ENCODE measurements at places on chromosomes 3 and 15.
A peak's percentile ranks its signal among the peaks of the same experiment; 100 is the strongest.

DNA sequence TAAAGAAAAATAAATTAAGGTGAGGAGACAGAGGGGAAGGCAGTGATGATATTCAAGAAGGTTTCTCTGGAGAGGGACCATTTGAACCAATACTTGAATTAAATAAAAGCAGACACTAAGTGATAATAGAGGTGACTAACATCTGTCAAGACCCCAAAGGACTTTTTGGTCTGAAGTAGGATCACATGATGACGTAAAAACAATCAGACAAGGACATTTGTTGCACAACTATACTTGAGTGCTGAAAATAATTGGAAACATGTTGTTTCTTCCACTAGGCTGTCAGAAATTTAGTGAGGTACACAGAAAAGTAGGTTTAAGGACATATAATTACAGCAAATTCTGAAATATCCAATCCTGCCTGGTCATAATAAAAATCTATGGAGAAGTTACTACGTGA is 179.5 kb downstream of the WNT5A start:
- no peaks in the 10 kb centered on the region for H3K4me1 ChIP-seq
- H3K36me3 ChIP-seq: no peaks in the 10 kb centered on the region
- H3K4me3 ChIP-seq: no peak overlapping the region
- no peak overlapping the region for H3K27ac ChIP-seq

DNA sequence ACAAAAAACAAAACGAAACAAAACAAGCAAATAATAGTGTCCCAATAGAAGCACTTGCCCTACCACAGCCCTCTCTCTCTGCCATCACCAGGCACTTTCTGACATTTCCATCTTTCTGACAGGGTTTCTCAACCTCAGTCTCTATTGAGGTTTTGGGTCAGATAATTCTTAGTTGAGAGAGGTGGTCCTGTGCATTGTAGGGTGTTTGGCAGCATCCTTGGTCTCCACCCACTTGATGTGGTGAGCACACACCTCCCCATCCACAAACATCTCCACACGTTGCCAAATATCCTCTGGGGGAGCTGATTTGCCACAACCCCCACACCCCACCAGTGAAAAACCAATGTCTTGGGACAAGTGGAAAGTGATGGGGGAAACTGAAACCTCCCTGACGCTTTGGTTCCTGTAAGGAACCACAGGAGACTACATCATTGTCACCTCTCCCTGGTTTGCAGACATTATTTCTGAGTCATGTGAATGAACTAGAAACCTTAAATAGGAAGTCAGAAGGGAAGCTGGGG is 733.7 kb upstream of the CFAP20DC start:
- no peaks in the 10 kb centered on the region for H3K4me1 ChIP-seq
- H3K4me3 ChIP-seq: no peak overlapping the region

- H3K4me1 ChIP-seq: peaks cover 24% of the 10 kb centered on the region
- no peak overlapping the region for H3K4me3 ChIP-seq
- H3K27ac ChIP-seq: no peak overlapping the region
- no peaks in the 10 kb centered on the region for H3K27me3 ChIP-seq
- H3K36me3 ChIP-seq: no peaks in the 10 kb centered on the region
Measured at GRCh38 chr15:78032671-78033070, 44.8 kb downstream of the TBC1D2B start.

DNA sequence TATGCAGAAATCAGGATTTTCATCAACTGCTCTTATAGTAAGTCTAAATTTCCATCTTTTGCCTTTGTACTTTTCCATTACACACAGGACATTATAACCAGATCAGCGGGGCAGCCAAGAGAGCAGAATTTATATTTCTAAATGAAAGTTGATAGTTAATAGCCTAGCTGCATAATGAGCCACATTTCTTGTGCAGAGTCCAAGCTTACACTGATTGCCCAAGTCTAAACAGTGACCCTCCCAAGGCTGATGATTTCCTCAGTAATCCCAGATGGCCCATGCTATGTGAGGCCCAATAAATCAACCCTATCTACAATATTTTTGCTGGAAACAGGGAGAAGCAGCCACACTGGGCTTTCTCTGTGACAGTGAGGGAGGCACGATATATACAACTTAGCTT is 475.8 kb upstream of the KCNMB2 start:
- no peak overlapping the region for H3K27ac ChIP-seq
- H3K27me3 ChIP-seq: no peaks in the 10 kb centered on the region
- peak; percentile 57 for DNase-seq
- no peaks in the 10 kb centered on the region for H3K36me3 ChIP-seq

GRCh38 chr15:78453447-78453846 is 15.4 kb downstream of the IREB2 start:
- peaks cover 55% of the 10 kb centered on the region for H3K4me1 ChIP-seq
- H3K27ac ChIP-seq: no peak overlapping the region

DNA sequence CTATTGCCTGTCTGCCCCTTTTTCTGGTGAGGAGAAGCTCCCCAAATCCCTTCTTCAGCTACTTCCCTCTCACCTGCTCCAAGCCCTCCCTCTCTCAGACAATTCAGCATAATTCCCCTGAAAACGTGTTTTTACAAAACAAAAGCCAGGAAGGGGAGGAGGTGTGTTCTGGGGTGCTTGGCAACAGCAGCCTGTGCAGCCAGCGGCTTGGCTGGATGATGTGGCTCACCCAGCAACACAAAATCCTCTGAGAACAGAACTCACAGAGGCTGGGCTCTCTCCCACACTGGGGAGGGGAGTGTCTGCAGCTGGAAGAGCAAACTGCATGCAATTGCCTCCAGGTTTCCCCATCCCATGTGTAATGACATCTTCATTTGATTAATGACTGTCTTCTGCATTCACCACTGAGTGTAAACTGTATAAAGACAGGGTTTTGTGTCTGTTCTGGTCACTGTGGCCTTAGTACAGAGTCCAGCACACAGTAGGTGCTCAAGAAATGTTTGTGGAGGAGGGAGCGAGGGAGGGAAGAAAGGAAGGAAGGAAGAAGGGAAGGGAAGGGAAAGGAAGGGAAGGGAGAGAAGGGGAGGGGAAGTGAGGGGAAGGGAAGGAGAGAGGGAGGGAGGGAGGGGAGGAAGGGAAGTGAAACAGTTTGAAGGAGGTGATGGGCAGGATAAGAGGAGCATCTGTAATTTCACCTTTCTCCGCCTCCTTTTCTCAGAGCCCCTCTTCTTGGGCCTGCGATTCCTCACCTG is 70.1 kb upstream of the GLCE start:
- H3K4me1 ChIP-seq: no peaks in the 10 kb centered on the region
- no peak for DNase-seq
- H3K36me3 ChIP-seq: no peaks in the 10 kb centered on the region
- no peak overlapping the region for H3K27ac ChIP-seq

DNA sequence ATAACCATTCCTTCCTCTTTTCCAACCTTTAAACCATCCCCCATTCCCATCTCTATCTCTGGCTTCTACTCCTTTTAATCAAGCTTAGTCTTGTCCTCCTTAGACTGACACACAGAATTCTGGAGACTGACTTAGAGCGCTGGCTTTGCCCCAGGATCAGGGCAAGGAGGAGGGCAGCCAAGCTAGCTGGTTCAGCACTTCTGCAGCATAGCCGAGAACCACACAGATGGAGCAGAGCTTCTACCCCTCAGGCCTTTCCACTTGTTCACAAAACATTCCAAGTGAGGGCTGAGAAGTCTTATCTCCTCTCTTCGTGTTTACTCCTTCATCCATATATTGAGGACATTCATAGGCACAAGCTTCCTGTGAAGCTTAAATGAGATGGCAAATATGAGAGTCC is 246.5 kb upstream of the PEX5L start:
- no peak overlapping the region for H3K4me3 ChIP-seq
- DNase-seq: no peak
- H3K27me3 ChIP-seq: no peaks in the 10 kb centered on the region

- no peaks in the 10 kb centered on the region for H3K4me1 ChIP-seq
- no peak for DNase-seq
- no peaks in the 10 kb centered on the region for H3K27me3 ChIP-seq
- H3K27ac ChIP-seq: no peak overlapping the region
Measured at GRCh38 chr3:96970211-96970610, 155.8 kb downstream of the EPHA6 start.

DNA sequence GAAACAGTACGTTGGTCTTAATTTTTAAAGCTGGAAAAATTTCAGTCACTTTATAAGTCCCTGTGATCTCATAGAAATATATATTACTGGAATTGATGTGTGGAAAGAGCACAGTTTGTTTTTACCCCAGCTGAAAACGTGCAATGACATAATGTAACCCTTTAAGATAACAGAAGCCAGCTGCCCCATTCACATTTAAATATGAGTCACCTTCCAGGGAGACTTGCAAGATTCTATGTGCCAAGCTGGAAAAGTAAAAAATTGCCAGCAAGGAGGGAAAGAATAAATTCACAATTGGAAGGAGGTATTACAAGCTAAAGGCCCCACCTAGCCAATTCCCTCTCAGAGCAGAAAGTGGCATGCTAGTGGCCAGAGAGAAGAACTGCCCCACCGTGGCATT is 50.2 kb downstream of the SAMMSON start:
- DNase-seq: no peak
- H3K4me3 ChIP-seq: no peak overlapping the region
- no peaks in the 10 kb centered on the region for H3K36me3 ChIP-seq
- no peak overlapping the region for H3K27ac ChIP-seq
- no peaks in the 10 kb centered on the region for H3K4me1 ChIP-seq

DNA sequence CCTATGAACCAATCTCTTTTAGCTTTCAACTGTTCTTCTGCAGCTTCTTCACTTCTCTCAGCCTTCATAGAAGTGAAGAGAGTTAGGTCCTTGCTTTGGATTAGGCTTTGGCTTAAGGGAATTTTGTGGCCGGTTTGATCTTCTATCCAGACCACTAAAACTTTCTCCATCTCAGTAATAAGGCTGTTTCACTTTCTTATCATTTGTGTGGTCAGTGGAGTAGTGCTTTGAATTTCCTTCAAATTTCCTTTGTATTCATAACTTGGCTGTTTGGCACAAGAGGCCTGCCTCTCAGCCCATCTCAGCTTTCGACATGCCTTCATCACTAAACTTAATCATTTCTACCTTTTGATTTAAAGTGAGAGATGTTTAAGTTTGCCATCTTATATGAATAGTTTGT is 21.7 kb downstream of the DZIP1L start:
- no peak overlapping the region for H3K27ac ChIP-seq
- H3K27me3 ChIP-seq: no peaks in the 10 kb centered on the region
- H3K4me3 ChIP-seq: no peak overlapping the region
- DNase-seq: no peak

GRCh38 chr3:122111974-122112373 is 56.8 kb downstream of the CD86 start:
- no peaks in the 10 kb centered on the region for H3K4me1 ChIP-seq
- H3K27ac ChIP-seq: no peak overlapping the region
- no peaks in the 10 kb centered on the region for H3K36me3 ChIP-seq
- H3K27me3 ChIP-seq: no peaks in the 10 kb centered on the region
- no peak overlapping the region for H3K4me3 ChIP-seq

DNA sequence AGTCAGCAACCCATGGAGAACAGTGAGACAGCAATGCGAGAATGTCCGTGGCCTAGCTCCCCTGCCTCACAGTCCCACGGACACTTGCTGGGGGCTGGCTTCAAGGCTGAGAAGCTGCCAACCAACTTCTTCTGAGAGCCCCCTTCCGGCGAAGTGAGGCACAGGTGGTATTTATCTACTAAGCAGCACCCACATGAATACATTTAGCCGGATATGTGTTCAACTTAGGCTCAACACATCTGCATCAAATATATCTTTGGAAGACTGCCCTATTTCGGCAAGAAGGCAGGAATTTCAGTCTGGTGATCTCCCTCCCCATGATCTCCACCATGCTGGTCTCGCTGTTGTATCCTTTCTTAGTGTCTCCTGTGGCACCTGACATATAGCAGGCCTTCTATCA is 340.9 kb upstream of the NR2E3 start:
- H3K36me3 ChIP-seq: no peaks in the 10 kb centered on the region
- no peaks in the 10 kb centered on the region for H3K27me3 ChIP-seq
- H3K4me1 ChIP-seq: no peaks in the 10 kb centered on the region
- H3K27ac ChIP-seq: no peak overlapping the region

Data from testis (tissue), 5 donors.